Activated T-cell treated with anti-CD3 and anti-CD28 coated beads for 1 hour (primary cell): ENCODE measurements at places on chromosomes 11 and 22.

GRCh38 chr22:38479096-38479837 lies 11.4 kb downstream of the KDELR3 start:
- DNase-seq, result no peak

DNA sequence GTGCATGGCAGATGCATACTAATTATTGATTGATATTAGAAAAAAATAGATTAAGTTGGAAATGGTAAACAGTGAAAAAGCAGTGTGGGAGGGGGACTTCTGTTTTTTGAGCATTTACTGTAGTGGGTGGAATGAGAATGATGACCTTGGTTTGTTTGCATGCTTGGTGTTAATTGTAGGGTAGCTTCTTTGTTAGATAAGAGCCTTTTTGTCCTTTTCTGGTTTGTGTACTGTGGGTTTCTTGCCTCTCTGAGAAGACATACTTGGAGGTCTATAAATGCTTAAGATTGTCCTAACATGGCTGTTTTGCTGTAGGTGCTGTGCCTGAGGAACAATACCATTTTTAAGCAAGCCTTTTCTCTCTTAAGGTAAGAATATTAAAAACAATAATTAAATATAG lies 17.0 kb downstream of the MRPL48 start:
- no peak for DNase-seq

GRCh38 chr11:92911478-92911877 lies 58.0 kb upstream of the MTNR1B start:
- DNase-seq, result no peak

GRCh38 chr11:61949169-61950034 lies 749 bp upstream of the BEST1 start:
- no peak for DNase-seq

DNA sequence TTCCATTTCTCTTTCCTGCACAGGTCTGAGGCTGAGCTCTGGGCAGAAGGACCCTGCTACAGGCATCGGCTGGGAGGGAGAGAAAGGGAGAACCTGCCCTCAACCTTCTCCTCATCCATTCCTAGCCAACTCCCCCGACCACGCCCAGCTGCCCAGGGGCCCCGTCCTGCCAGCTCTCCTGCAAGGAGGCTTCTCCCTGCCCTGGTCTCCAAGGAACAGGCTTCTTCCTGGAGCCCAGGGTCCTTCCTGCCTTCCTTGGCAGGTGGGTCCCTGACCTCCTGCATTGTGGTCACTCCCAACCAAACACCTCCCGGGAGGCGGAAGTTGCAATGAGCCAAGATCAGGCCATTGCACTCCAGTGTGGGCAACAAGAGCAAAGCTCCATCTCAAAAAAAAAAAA lies 12.5 kb upstream of the HMOX1 start:
- no peak for DNase-seq

GRCh38 chr11:134630861-134631260 lies 218.8 kb upstream of the B3GAT1 start:
- DNase-seq, result no peak

GRCh38 chr22:40597526-40598430 lies 38.7 kb downstream of the MRTFA start:
- DNase-seq, result no peak

DNA sequence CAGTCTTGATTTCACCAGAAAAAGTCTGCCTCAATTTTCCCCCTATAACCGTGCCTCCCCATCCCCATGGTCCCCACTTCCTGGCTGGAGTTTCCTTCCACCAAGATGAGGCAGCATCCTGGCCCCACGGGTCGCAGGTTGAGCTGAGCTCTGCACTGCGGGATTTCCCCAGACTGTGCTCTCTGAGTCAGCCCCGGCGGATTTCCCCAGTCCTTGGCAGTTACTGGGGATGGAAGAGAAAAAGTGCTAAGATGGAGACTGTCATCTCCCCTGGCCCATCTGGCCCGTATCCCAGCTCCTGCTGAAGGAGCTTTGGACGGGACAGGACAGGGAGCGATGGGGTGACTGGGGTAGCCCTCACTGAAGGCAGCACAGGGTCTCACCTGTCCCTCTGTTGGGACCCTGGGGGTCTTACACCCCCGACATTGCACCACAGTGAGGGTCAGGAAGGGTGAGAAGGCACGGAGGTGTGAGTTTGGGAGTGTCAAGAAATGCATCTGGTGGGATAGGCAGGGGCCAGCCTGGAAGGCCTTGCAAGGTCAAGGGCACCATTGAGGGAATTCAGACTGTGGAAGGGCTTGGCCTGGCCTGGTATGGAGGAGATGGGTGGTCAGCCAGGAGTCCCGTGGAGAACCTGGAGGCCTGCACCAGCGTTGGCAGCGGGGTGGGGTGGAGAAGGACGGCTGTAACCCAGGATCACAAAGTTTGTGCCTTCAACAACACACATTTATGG lies 36.5 kb downstream of the NADSYN1 start:
- no peak for DNase-seq
